ENCODE measurements at places on chromosomes 11 and 22. TPM values are rescaled to one million over a fixed set of nuclear protein-coding genes. Genes with fewer than 3 reads are reported as not detected.

The WBP2NL gene
- total RNA-seq, result not detected

GRCh38 chr22:50040717-50041116 lies 17.4 kb downstream of the TTLL8 start:
- H3K27ac ChIP-seq, result no peak overlapping the region
- no peaks in the 10 kb centered on the region for H3K4me1 ChIP-seq
- no peaks in the 10 kb centered on the region for H3K27me3 ChIP-seq
- DNase-seq, result no peak

DNA sequence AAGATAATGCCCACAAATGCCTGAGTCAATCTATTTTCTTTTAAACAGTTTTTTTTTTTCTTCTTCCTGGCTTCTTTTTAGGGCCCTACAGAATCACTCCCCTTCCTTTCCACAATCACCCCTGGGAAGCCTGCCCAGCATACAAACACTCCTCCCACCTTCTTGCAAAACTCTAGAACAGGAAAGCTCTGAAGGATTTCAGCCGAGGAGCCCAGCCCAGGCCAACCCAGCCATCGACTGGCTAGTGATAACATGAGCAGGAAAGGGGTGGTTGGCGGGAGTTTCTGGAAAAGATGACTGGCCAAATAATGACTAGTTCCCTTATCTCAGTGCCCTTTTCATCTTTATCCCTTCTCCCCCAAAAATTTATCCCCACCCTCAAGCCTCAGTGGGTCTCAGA lies 68.2 kb downstream of the USP35 start:
- peaks cover 5% of the 10 kb centered on the region for H3K4me1 ChIP-seq
- no peak for DNase-seq
- no peak overlapping the region for H3K4me3 ChIP-seq

GRCh38 chr22:20758688-20759087 lies 15.2 kb upstream of the SERPIND1 start:
- H3K27ac ChIP-seq, result no peak overlapping the region
- peak; percentile 14 for DNase-seq
- no peaks in the 10 kb centered on the region for H3K27me3 ChIP-seq
- H3K36me3 ChIP-seq, result no peaks in the 10 kb centered on the region
- no peak overlapping the region for H3K4me3 ChIP-seq

The KCNK4 gene
- total RNA-seq, result not detected

GRCh38 chr11:117834068-117834810 lies 9.7 kb upstream of the FXYD2 start:
- H3K27me3 ChIP-seq, result no peaks in the 10 kb centered on the region
- DNase-seq, result no peak
- H3K27ac ChIP-seq, result no peak overlapping the region
- no peaks in the 10 kb centered on the region for H3K36me3 ChIP-seq

GRCh38 chr11:102623998-102624397 lies 1.1 kb downstream of the MMP20 start:
- no peaks in the 10 kb centered on the region for H3K27me3 ChIP-seq
- H3K4me1 ChIP-seq, result no peaks in the 10 kb centered on the region

- H3K36me3 ChIP-seq, result no peaks in the 10 kb centered on the region
- H3K27ac ChIP-seq, result no peak overlapping the region
- peaks cover 5% of the 10 kb centered on the region for H3K4me1 ChIP-seq
- no peak overlapping the region for H3K4me3 ChIP-seq
- DNase-seq, result no peak
These were observed 170.0 kb downstream of the NCAM1 start for GRCh38 chr11:113131036-113131775.

GRCh38 chr11:14102766-14103165 lies 140.2 kb downstream of the SPON1 start:
- no peaks in the 10 kb centered on the region for H3K27me3 ChIP-seq
- peaks cover 25% of the 10 kb centered on the region for H3K4me1 ChIP-seq
- H3K4me3 ChIP-seq, result no peak overlapping the region
- no peaks in the 10 kb centered on the region for H3K36me3 ChIP-seq
- H3K27ac ChIP-seq, result peak overlapping the region; percentile 13

The MMP27 gene
- not detected for total RNA-seq

DNA sequence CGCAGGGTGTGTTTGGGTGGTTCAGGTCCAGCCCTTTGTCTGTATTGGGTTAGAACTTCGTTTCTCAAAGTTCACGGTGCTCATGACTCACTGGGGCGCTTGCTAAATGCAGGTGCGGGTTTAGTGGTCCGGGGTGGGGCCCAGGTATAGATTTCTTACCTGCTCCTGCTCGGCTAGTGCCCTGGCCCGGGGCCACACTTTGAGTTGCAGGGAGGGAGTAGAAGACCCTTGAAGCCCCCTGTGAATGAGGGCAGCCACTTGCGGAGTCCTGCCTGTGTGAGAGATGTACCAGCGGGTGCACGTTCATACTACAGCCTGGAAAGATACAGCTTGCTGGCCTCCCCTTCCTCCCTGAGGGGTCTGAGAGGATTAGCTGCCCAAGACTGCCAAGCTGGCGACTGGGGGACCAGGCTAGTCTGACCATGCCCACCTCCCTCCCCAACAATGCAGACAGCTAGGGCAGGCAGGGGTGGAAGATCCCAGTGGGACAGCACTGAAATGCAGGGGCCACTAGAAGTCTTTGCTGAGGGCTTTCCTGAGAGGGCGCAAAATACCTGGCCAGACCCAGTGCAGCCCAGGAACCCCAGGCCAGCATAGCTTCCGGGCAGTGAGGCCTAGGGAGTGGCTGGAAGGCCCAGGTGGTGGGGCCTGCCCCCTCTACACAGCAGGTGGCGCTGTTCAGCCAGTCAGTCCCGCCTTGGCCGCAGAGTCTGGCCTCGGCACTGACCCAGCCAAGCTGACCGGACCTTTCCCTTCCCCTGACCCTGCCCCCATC lies 5.1 kb upstream of the MYRF start:
- peak; percentile 88 for DNase-seq
- no peaks in the 10 kb centered on the region for H3K36me3 ChIP-seq
- H3K27ac ChIP-seq, result no peak overlapping the region
- peaks cover 19% of the 10 kb centered on the region for H3K4me1 ChIP-seq

GRCh38 chr11:41459465-41460401 lies at the start of gene LRRC4C:
TSS of gene LRRC4C (minus strand) at chr11:41459652.
- peaks cover 45% of the 10 kb centered on the region for H3K4me1 ChIP-seq
- H3K27me3 ChIP-seq, result no peaks in the 10 kb centered on the region
- peak; percentile 4 for DNase-seq
- no peak within 1 kb of the TSS for H3K4me3 ChIP-seq
- no peaks in the 10 kb centered on the region for H3K36me3 ChIP-seq

GRCh38 chr11:45052361-45052760 lies 94.1 kb upstream of the PRDM11 start:
- no peaks in the 10 kb centered on the region for H3K36me3 ChIP-seq
- H3K27ac ChIP-seq, result no peak overlapping the region
- H3K4me1 ChIP-seq, result peaks cover 38% of the 10 kb centered on the region
- no peaks in the 10 kb centered on the region for H3K27me3 ChIP-seq
- no peak overlapping the region for H3K4me3 ChIP-seq

The MRPL40 gene
- 17.0 TPM for total RNA-seq

The TEAD1 gene
- 93.8 TPM for total RNA-seq

Measured in neural progenitor cell (in vitro differentiated cells).